ENCODE measurements at places on chromosomes 12 and 14.

DNA sequence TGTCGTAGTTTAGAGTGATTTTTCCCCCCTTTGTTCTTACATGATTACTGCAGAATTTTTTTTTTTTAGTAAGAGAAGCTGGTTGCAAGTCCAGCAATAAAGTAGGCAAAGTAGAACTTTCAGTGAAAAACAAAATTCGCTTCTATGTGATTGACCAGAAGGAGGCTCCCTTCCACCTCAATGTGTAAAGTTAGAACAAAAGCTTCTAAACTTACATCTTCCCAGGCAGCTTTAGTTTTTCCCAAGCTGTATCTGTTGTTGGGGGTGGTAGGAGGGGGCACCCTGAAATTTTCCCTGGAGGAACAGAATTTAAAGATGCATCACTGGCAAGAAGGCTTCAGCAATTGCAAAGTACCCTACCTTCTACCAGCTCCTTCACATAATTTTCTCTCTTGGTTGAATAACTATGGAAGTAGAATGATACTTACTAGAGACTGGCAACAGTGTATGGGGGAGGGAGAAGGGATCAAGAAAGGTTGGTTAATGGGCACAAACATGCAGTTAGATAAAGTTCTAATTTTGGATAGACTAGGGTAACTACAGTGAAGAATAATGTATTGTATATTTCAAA is 87.3 kb upstream of the E2F7 start:
- no peak for DNase-seq

- DNase-seq: no peak
Observed at GRCh38 chr14:95274279-95274678, 45.4 kb downstream of the CLMN start.

GRCh38 chr12:65511134-65511834 is 232.8 kb downstream of the MSRB3 start:
- no peak for DNase-seq

- no peak for DNase-seq
Observed at GRCh38 chr12:86590296-86590695, 334.1 kb upstream of the MGAT4C start.

- DNase-seq: no peak
Observed at GRCh38 chr14:82667501-82667900, 1133.8 kb upstream of the SEL1L start.

DNA sequence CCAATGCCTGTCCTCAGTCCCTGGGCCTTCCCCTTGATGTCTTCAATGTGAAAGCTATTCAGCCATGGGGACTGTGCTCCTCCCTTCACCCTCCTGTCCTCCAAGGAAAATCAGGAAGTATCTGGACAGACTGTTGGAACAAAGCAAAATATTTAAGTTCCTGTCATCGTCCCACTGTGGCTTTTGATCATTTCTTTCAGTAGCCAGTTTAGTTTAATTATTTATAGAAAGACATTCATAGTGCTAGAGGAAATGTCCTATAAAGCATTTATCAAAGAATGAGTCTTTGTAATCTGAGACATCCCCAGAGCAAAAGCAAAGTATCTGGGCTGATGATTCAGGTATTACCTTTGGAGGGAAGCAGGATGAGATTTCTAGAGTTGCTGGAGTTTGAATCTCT is 254.1 kb downstream of the NRXN3 start:
- no peak for DNase-seq

DNA sequence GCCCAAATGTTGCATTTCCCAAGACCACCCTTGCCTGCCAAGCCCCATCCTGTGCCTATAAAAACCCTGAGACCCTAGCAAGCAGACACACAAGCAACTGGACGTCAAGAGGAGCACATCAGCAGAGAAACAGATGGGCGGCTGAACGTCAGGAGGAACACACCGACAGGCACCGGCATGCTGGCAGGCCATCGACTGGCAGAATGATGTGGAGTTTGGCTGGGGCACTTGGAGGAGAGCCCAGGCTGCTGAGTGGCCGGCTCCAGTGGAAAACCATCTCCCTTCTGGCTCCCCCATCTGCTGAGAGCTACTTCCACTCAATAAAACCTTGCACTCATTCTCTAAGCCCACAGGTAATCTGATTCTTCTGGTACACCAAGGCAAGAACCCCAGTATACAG is 130.1 kb downstream of the SLC41A2 start:
- no peak for DNase-seq

DNA sequence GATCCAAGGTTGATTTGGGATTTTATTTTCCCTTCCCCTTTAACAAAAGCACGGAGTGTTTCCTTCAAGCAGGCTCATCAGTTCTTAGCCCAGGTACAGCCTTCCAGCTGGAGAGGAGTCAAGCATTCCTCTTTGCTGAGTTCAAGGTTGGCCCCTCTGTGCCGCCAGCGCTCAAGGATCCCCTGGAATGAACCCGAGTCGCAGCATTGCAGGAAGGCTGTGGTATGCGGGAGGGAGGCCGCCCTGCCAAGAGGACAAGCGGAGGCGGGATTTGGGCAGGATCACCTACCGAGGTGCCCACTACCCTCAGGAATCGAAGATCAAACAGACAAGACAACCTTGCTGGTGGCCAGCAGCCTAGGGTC is 53.9 kb upstream of the NCOR2 start:
- no peak for DNase-seq

GRCh38 chr14:22926316-22926715 is 2.9 kb downstream of the PRMT5 start:
- DNase-seq: no peak

DNA sequence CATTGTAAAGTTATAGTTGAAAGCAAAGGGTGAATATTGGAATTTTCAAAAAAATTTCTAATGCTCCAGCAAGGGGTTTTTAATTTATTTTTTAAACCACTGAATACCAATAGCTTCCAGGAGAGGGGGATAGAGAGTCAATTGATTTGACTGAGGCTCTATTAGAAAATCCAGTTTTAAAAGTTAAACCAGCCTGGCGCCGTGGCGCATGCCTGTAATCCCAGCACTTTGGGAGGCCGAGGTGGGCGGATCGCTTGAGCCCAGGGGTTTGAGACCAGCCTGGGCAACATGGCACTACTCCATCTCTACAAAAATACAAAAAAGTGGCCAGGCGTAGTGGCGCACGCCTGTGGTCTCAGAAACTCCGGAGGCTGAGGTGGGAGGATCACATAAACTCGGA is 150.1 kb downstream of the SLC38A4 start:
- peak; percentile 41 for DNase-seq

DNA sequence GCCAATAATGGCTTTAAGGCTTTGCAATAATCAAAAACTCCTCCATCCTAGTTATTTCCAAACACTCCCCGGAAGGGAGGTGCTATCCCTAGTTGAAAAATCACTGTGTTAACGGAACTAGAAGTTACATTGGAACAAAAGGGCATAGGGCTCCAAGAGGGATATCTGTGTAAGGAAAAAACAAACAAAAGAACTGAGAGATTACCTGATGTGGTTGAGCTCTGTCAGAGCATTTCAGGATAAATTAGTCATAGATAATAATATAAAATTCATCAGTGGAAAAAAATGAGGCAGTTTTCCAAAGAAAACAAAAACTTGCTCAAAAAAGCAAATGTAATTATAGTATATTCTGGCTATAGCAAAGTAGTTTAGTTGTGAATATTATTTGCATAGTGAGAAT is 27.4 kb upstream of the PAPLN start:
- DNase-seq: no peak

GRCh38 chr12:89618113-89618862 is 90.3 kb downstream of the ATP2B1 start:
- no peak for DNase-seq

- DNase-seq: no peak
Observed at GRCh38 chr12:2652401-2653081, 142.2 kb upstream of the FKBP4 start.

DNA sequence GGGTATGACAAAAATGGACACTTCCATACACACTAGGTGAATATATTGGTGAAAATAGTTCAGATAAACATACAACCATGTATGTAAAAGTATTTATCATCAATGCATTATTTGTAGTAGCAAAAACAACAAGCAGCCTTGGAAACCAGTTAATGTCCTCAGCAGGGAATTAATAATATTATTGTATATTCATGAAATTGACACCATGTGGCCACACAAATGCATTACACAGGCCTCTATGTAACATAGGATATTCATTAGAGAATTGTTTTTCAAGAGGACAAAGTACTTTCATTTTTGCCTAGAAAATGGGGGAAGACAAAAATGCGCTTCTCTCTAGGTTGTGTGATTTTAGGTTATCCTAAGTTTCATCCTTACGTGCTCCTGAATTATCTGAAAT is 24.3 kb downstream of the SPRING1 start:
- no peak for DNase-seq

DNA sequence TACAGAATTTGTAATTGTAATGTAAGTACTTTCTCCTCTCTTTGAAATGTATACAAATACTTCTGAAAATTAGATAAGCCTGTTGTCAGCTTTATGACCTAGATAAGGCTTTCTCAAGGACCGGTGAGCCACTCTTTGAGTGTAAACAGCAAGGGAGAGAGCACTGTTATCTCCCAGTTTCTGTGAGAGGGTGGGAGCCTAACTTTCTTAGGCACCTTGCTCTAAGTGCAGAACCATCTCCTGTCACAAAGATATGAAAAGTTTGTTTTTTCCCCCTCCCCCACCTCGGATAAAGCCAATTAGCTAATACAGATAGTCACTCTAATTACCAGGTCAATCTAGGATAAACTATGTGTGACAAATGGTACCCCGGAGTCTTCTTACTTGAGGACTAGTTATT is 35.8 kb downstream of the CAPS2 start:
- DNase-seq: no peak

DNA sequence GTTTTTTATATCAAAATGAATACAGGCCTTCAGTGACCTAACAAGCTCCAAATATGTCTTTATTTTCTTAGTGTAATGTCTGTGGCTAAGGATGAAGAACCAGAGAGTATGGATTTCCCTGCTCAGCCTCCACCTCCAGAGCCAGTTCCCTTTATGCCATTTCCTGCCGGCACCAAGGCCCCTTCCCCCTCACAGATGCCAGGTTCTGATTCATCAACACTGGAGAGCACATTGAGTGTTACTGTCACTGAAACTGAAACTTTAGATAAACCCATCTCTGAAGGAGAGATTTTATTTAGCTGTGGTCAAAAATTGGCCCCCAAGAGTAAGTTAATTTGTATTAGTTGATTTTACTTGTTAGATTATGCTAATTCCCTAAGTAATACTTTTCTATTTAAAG is 61.0 kb downstream of the KIAA0586 start:
- DNase-seq: peak; percentile 49

- DNase-seq: no peak
Observed at GRCh38 chr12:112117685-112118084, 7.7 kb upstream of the TRAFD1 start.

- no peak for DNase-seq
Observed at GRCh38 chr12:107109726-107110719, 16.7 kb upstream of the CRY1 start.

DNA sequence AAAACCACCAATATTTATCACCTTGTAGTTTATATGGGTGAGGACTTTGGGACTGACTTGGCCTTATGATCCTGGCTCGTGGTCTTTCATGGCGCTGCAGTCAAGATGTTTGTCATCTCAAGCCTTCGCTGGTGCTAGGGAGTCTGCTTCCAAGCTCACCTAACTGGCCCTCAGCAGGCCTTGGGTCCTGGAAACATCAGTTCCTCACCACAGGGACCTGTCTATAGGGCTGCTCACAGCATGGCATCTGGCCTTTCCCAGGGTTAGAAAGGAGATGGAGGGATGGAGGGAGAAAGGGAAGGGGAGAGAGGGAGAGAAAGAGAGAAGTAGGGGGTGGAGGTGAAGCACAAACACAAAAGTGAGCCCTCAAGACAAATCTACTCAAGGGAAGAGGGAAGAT is 31.7 kb downstream of the VCPKMT start:
- no peak for DNase-seq

- no peak for DNase-seq
Observed at GRCh38 chr12:62730649-62731048, 204.3 kb downstream of the PPM1H start.

DNA sequence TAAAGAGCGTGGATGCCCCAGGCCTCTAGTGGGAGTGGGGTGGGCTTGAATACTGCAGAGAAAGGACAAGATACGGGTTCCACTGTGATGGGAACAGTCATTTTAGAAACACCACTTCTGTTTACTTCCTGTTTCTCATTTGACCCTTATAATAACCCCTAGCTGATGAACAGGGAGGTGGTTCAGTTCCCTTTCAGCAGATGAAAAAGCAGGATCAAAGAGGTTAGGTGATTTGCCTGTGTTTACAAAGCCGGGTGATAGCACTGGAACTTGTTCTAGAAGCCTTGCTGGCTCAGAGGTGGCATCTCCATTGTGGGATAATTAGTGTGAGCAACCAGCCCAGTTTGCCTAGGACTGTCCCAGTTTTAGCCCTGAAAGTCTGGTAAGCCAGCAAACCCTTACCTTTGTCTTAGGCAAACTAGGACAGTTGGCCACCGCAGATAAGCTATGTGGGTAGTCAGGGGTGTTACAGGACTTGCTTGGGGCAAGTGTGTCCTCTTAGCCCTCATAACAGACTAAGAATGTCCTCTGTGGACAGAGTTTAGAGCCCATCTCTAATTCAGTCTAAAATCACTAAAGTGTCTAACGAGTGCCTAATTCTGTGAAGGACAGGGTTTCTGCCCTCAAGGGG is 7.5 kb upstream of the LRP1-AS start:
- no peak for DNase-seq

Measured in activated CD4-positive, alpha-beta T cell treated with anti-CD3 and anti-CD28 coated beads, Interleukin-2, amount 50 U/mL, for 16 hours (primary cell).